ENCODE measurements at places on chromosomes 7 and 10.

DNA sequence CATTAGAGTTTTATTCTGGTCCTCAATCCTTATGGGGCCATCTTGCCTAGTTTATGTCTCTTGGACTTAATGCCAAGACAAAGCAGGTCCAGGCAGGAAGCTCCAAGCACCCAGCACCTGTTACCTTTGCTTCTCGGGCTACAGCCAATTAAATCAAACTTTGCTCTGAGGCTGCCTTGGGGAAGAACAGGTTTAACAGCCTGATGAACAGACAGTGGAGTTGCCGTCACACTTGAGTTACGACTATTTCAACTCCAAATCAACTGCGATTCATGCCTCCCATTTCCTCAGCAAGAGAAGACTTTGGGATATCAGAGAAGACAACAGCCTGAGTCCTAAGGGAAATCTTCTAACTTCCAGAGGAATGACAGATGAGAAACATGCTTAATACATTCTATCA lies 62.2 kb downstream of the XPNPEP1 start:
- no peak for DNase-seq

DNA sequence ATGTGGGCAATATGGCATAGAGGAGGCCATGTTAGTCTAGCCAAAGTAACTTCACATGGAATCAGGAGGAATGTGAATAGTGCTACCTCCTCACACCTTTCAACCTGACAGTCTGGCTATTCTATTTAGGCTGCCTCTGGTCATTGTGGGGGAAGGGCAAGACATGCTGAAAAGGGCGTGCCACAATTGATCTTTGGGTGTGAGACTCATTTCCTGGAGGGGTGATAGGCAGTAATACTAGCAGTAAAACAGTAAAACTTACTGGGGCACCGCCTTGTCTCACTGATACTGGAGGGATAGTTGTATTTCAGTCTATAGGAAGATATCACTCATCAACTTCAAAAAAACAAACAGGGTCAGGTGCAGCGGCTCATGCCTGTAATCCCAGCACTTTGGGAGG lies 88.7 kb downstream of the TMEM168 start:
- no peak for DNase-seq

- no peak for DNase-seq
Measured at GRCh38 chr10:88273567-88273966, 309.6 kb downstream of the RNLS start.

DNA sequence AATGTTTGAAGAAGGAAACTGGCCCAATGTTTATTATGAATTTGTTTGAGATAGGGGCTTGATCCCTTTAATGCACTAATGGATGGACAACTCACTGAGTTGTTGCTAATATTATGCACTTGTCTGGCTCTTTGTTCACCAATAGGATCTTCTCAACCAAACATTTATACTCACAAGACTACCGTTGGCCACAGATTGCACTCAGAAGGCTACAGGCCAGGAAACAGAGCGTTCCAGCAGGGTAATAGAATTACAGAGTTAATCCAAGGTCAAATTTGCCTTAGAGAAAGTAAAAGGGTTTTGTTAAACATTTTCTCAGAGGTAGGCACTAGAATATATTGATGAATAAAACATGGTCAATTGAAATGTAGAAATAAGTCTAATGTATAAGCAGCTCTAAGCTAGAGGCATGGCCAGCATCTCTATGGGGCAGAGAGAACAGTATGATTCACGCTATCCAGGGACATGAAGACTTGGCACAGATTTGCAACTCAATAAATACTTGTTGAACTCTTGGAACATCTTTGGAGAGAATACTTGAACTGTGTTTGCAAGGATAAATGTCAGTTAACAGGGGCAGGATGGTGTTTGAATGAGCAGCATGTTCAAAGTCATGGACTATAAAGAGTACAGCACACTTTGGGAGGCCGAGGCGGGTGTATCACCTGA lies 606.9 kb downstream of the SORCS3 start:
- no peak for DNase-seq

DNA sequence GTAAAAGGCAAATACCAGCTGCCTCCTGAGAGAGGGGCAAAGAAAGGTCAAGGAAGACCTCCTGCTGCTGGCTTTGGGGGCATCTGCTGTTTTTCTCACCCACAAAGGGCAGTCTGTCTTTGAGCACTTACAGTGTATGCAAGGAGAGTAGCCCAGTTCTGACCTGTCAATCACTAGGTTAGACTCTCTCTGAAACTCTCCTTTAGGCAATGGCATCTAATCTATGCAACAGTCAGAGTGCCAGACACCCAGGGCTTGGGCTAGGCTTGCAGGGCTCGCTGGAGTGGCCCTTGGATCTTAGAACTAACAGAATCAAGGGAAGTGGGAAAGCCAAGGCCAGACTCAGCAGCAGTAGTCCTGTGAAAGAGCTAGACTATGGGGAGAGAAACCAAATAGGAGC lies 522.9 kb downstream of the NRG3 start:
- no peak for DNase-seq

DNA sequence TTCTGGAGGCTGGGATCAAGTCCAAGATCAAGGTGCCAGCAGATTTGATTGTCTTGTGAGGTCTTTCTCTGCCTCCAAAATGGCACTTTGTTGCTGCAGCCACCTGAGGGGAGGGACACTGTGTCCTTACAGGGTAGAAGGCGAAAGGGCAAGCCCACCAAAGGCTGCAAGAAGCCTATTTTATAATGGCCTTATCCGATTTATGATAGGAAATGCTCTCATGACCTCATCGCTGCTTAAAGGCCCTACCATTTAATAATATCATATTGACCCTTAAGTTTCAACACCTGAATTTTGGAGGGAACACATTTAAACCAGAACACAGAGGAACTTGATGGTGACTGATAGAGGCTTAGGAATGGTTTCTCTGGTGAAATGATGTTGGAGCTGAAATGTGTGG lies 296.5 kb downstream of the TWIST1 start:
- DNase-seq = no peak

DNA sequence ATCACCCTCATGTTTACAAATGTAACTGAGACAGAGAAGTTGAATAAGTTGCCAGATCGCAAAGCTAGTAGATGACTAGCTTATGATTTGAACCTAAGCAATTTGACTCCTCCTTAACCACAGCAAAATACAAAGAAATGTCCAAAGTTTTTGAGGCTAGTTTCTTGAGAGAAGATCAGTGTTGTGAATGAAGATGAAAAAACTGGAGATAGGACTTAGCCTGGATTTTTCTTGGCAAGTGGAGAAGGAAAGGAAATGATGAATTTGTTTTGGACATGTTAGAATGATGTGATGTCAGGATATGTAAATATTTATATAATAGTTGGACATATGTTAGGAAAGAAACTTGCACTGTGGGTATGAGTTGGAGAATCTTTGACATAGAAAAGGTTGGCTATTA lies 149.8 kb downstream of the LSMEM1 start:
- DNase-seq = no peak

DNA sequence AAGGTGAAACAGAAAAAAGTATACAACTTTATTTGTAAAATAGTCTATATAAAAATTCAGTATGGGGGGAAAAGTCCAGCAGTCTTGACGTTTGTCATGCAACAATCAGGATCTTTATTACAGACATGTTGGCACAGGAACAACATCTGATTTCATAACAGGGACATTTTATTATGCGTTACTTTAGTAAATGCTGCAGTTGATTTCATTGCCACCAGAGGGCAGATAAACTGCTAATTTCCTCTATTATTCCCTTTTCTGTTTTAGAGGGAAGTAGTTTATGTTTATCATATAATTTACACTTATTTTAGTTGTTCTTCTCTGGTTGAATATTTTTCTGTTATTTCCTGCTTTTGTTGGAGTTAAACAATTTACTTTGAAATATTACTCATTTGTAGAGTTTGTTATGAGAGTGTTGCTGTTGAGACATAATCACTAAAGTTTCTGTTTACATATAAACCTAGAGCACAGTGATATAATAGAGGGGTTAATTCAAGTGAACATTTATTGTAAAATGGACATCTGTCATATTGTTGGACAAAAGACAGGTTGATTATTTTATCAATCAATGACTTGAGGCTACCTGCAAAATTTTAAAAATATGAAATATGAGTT lies 3.3 kb downstream of the PLXDC2 start:
- no peak for DNase-seq

GRCh38 chr10:124624895-124625294 lies 119.3 kb downstream of the FAM53B start:
- no peak for DNase-seq

DNA sequence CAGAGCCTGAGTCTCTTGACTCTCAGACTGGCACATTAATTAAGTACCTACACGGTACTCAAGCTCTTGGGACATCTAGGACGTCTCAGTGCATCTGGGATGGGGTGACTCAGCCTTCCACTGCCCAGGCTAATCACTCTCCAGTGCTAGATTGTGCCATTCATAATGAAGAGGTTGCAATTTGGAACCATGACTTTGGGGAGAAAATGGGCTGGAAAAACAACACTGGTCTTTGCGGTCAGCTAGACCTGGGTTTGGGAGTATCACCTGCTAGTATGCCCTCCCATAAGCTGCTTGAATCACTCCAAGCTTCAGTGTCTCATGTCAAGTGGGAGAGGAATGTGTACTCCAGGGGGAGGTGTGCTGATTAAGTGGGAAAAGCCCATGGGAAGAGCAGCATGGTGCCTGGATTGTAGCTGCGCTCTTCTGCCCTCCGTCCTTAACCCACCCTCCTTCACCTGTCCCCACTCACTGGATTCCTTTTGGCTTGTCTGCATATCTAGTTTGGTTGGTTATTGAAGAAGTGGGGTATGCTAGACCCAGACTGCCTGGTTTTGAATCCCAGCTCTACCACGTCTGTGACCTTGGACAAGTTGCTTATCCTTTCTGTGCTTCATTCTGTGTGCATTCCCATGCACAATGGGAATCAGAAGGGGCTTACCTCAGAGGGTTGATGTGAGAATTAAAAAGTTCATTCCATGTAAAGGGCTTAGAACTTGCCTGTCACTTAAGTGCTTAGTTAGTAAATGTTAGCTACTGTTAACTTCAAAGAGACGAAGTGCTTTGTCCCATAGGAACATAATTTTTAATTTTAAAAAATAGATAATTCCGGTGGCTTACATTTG lies 3.8 kb downstream of the NFE2L3 start:
- DNase-seq = no peak

GRCh38 chr10:72738486-72738885 lies 46.5 kb downstream of the MCU start:
- no peak for DNase-seq

- no peak for DNase-seq
Measured at GRCh38 chr7:128937647-128938543, at the start of gene IRF5. Gene IRF5 (plus strand): TSS chr7:128937927. CDS start chr7:128942082, 4,155 bp downstream.

DNA sequence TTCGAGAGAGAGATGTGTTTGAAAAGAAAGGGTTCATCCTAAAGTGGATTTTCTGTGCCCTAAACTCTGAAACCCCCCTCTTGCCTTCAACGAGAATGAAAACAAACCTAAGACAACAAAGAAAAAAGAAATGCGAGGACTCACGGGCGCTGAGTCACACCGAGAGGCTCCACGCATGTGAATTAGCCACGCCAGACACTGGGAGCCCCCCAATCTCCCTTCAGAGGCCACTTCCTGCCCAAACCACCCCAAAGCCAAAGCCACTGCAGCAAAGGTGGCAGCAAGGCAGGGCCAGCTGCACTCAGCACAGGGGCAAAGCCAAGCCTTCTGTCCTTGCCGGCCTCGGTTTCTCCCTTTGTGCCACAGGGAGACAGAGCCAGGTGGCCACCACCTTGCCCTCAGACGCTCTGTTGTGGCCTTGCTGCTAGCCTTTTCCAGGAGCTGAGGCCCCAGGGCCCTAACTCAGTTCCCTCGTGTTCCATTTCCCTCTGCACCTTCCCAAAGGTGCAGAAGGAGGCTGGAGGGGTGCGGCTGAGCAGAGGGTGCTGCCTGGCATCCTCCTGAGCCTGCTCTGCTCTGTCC lies 93.3 kb downstream of the FAM53B start:
- DNase-seq = peak; percentile 66

DNA sequence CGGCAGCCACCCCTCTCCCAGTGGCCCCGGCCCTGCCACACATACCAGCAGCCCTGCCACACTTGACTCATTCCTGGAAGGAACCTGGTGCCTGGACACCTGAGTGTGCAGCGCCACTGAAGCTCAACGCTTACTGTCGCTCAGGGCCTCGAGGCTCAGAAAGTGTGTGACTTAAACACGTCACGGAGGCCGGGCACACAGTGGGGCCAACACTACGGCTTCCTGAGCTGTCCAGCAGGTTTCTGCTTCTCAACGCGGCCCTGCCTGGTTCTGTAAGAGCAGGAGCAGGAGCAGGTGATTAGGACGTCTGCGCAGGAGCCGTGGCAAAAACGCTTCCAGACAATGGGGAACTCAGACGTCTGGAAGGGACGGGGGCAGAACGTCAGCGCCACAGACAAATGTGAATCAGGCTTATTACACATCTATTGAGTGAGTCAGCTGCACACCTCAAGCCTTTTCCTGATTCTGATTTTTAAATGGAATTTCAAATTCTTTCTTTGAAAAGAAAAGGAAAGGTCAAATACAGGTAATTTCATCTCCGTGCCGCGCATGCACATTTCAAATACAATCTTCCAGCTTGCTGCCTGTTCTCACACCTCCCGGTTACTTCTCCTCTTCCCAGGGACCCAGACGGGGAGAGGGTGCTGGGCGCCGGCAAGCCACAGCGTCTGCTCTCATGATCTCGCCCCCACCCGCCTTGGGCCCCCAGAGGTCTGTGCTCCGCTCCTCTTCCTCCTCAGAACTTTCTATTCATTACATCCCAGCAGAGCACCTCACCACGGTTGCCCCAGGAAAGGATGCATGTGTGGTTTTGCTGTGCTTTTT lies 66.6 kb downstream of the ADARB2 start:
- no peak for DNase-seq

GRCh38 chr10:43132867-43133787 lies 5.1 kb upstream of the CSGALNACT2 start:
- no peak for DNase-seq

GRCh38 chr7:27180431-27181420 lies 4.3 kb downstream of the HOXA11 start:
- DNase-seq = no peak

GRCh38 chr7:18429547-18429946 lies 66.0 kb upstream of the HDAC9 start:
- no peak for DNase-seq

DNA sequence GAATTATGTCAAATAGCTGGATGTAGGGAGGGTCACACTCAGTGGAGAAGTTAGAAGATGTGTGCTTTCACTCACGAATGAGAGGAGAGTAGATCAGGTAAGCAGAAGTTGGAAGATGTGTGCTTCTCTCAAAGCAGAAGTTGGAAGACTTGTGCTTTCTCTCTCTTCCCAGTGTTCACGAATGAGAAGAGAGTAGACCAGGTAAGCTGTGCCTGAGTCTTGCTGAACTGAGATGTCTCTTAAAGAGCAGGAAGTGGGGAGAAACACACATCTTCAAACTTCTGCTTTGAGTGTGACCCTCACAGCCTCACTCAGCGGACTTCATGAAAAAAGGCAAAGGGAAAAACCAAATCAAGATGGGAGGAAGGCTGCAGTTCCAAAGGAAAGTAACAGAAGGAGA lies 7.0 kb upstream of the TMEM243 start:
- DNase-seq = no peak

- no peak for DNase-seq
Measured at GRCh38 chr10:17980846-17981565, 29.3 kb downstream of the SLC39A12 start.

Data from stimulated activated CD4-positive, alpha-beta T cell treated with anti-CD3 and anti-CD28 coated beads, Interleukin-4, amount 100 ng/mL, for 24 hours (primary cell).